ENCODE measurements at places on chromosomes 12 and 14.

GRCh38 chr14:105508069-105508468 lies 17.0 kb downstream of the TEDC1 start:
- DNase-seq = no peak

DNA sequence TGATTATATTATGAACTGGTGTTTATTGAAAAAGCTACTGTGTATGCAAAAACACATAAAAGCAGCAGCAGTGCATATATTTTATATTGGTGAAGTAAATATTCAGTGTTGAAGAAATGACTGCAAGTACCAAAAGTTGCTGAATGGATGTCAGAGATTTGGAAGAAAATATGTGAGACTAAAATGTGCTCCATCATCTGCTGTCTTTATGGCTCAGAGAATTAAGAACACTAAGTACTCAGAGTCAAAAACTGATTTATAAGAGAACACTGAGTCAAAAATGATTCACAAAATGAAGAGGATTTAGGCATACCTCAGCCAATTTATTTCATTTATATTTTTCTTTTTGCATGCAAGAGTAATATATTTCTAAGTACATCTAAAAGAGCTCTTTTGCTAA lies 86.3 kb upstream of the PDZRN4 start:
- no peak for DNase-seq

- no peak for DNase-seq
These were observed 2.0 kb downstream of the RAP1B start for GRCh38 chr12:68612697-68613096.

DNA sequence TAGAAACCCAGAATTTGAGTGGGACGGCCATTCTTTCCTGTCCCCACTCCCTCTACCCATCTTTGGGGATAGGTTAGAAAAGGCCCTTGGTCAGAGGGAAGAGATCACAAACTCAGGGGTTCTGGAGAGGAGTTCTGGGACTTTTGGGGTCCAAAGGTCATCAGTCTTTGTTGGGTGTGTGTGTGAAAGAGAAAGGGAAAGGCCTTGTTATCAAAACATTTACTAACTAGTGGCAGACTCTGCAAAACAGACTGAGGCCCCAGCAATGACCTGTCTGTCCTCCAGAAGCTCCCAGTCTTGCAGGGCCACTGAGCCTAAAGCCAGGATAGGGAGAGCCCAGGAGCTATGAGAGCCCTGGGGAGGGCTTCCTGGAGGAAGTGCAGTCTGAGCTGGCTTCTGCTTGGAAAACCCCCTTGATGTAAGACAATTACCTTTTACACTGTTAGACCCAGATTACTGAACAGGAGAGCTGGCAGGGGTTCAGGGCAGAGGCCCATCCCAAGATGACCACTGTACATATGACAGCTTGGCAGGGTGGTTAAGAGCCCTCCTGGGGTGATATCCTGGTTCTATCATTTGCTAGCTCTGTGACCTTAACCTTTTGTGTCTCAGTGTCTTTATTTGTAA lies 429.1 kb upstream of the CCDC196 start:
- no peak for DNase-seq

GRCh38 chr14:100470523-100470897 lies 116.7 kb downstream of the BEGAIN start:
- no peak for DNase-seq

- no peak for DNase-seq
These were observed 56.3 kb downstream of the PLXNC1 start for GRCh38 chr12:94204499-94205247.

- no peak for DNase-seq
These were observed 53.1 kb downstream of the SLC6A12 start for GRCh38 chr12:160858-161257.

DNA sequence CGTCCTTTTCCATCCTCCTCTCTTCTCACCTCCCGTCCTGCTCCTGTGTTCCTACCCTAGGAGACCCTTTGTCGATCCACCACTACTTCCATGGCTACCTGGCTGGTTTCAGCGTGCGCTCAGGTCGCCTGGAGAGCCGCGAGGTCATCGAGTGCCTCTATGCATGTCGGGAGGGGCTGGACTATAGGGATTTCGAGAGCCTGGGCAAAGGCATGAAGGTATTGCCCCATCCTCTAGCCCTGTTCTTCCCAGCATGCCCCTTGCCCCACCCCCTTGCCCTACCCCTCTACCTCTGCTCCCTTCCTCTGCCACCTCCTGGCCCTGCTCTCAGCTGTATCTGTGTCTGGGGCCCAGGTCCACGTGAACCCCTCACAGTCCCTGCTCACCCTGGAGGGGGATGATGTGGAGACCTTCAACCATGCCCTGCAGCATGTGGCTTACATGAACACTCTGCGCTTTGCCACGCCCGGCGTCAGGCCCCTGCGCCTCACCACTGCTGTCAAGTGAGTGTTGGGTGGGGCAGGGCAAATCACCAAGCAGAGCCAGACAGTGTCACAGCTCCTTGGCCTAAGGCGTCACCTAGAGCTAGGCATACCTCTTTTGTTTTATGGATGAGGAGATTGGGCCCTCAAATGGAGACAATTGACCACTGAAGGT lies 12.8 kb downstream of the CLSTN3 start:
- no peak for DNase-seq

DNA sequence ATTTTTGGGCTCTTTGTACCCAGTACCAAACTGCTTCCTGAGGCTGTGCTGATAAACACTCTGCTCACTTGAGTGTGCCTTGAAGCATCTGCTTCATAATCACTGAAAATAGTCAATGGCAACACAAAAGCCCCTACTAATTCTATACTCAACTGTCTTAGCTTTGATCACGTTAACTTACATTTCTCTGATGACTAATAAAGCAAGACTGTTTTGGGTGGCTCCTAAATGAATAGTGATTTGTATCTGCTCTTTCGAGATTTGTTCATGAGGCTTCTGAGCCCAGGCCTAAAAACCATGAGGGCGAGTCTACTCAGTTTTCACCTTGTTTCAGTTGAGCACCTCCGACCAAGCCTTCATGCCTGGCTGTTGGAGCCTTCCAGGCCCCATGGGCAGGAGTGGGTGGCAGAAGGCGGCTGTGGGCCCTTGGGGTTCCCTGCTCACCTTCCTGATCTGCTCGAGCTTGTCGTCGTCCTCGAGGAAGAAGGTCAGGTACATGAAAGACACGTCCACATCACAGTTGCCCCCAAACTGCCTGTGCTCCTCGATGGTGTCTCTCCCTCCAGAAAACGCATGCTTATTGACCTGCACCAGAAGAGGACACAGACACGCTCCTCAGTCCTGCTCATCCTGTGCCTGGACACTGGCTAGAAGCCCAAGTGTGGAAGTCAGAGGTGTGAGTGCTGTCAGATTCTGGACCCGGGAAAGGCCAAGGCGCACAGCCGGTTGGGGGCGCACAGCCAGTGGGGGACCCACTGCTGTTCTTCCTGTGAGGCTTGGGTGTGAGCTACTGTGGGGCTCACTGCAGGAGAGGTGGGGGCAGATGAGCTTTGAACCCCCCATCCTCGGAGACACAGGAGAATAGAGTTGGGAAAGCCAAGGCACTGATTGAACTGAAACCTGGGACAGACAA lies 13.7 kb downstream of the SLC25A47 start:
- DNase-seq = no peak

GRCh38 chr14:60396718-60397343 lies 89.0 kb downstream of the C14orf39 start:
- no peak for DNase-seq

- no peak for DNase-seq
These were observed 14.5 kb upstream of the ADSS1 start for GRCh38 chr14:104709387-104710039.

GRCh38 chr12:6641131-6641530 lies 5.4 kb upstream of the LPAR5 start:
- DNase-seq = no peak

- DNase-seq = no peak
These were observed 97.9 kb downstream of the TNFAIP2 start for GRCh38 chr14:103220982-103221641.

- DNase-seq = no peak
These were observed 397.5 kb upstream of the PDE3A start for GRCh38 chr12:19970821-19971220.

- DNase-seq = no peak
These were observed 43.5 kb downstream of the C14orf132 start for GRCh38 chr14:96082420-96083300.

DNA sequence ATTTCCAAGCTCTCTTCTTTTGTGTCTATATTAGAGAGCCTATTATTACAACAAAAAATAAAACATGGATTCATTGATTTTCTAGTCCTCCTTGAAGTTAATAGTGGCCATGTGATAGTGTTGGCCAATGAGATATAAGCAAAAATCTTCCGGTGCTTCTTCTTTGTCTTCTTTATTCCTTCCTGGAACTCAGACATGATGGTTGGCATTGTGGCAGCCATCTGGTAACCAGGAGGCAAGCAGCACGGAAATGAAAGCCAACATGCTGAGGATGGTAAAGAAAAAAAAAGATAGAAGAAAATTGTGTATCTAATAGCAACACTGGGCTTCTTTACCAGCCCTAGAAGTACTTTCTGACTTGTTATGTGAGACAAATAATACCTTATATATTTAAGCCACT lies 50.8 kb upstream of the SEL1L start:
- no peak for DNase-seq

DNA sequence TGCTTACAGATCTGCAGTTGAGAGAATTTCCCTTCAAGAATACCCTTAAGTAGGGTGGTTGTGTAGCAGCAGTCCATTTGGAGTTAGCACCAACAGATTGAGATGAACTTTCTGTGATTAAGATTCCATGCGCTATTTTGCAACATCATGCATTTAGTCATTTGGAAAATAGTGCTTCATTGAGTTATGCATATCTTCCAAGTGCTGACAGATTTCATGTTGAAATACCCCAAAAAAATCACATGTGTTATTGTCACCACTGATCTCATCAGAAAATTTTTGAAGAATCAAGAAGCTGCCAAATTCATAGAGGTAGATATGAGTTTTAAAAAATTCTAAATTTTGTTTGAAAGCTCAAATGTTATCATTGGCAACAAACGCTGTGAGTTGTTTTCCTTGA lies 35.5 kb upstream of the OSBPL8 start:
- DNase-seq = no peak

- no peak for DNase-seq
These were observed 237.0 kb upstream of the DIO2 start for GRCh38 chr14:80448267-80448666.

DNA sequence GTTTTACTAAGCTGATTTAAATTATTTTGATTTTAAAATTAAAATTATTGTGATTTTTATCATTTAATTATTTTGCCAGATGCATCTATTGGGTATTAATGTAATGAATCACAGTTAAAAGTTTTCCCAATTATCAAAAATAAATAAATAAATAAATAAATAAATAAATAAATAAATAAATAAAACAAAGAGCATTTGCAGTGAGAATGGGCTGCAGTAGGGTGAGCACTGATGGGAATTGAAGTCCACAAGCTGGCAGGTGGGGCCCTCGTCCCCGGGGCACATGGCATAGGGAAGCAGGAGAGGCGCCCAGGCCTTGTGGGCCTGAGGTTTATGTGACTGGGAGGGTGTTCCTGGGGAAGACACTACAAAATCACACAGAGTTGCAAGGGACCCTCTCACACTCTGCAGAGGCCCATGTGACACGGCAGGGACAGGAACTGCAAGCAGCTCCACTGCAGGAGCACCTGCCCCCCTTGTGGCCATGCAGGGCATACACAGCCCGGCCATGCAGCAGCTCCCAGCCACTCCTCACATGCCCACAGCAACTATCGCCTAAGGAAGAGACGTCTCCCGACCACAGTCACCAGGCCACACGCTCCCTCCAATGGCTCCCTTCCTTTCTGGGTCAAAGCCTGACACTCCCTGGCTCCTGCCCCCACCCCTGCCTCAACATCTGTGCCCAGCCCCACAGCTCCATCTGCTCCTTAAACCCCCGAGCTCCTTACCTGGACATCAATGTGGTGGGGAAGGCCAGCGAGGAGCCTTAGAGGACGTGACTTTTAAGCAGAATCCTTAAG lies 256.3 kb upstream of the SFSWAP start:
- DNase-seq = no peak

GRCh38 chr14:90402016-90402415 lies 5.2 kb downstream of the CALM1 start:
- no peak for DNase-seq

- DNase-seq = no peak
These were observed 11.0 kb downstream of the RAB5B start for GRCh38 chr12:55984861-55985260.

- no peak for DNase-seq
These were observed 169.7 kb upstream of the NUDT4 start for GRCh38 chr12:93208011-93208410.

DNA sequence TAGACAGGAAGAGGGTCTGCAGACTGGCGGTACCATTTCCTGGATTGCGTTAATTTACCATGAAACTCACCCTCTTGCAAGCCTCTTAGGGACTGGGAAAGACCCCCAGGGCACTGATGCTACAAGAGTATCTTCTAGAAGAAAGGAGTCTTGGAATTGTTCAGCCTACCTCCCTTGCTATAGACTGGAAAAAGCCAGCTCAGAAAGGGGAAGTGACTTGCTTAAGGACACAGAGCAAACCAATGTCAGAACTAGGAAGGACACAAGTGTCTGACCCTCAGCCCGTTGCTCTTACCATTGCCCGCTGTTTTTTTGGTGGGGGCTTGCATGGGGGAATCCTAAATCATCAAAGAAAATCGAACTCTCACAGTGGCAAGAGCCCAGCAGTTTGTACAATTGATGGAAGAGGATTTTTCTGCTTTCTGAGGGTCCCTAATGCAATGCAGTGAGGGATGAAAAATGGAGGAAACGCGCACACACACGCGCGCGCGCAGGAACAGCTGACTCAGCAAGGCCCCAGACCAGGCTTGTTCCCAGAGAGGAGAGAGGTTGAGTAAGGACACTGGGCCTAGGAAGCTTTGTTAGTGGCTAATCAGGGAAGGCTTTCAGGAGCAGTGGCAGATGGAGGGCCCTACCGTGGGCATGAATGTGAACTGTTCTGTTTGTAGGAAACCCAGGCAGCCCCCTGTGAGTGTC lies 50.9 kb downstream of the RIN3 start:
- no peak for DNase-seq
